AG20443 (cell line): ENCODE measurements at places on chromosomes 4 and X.

- no peak for DNase-seq
These were observed 464.6 kb downstream of the PCDH18 start for GRCh38 chr4:137067735-137068134.

- no peak for DNase-seq
These were observed 165.5 kb downstream of the EFNB1 start for GRCh38 chrX:68994135-68994890.

DNA sequence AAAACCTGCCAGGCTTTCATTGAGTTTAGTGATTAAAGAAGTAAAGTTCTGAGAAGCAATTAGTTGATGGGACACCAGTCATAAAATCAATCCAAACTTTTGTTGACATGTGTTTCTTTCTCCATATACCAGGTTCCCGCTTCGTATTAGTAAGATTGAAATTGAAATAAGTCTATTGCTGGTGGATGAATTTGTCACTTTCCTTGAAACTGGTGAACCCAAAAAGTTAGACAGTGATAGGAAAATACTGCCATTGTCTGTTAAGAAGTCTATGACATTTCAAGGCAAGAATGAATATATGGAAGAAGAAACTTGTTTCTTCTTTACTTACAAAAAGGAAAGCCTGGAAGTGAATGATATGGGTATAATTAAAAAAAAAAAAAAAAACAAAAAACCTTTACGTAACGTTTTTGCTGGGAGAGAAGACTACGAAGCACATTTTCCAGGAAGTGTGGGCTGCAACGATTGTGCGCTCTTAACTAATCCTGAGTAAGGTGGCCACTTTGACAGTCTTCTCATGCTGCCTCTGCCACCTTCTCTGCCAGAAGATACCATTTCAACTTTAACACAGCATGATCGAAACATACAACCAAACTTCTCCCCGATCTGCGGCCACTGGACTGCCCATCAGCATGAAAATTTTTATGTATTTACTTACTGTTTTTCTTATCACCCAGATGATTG is at the start of gene CD40LG:
TSS of gene CD40LG (plus strand) at position 482 of the 684 bp plus-strand sequence. CDS start at position 573, 91 bp downstream.
- DNase-seq = no peak

DNA sequence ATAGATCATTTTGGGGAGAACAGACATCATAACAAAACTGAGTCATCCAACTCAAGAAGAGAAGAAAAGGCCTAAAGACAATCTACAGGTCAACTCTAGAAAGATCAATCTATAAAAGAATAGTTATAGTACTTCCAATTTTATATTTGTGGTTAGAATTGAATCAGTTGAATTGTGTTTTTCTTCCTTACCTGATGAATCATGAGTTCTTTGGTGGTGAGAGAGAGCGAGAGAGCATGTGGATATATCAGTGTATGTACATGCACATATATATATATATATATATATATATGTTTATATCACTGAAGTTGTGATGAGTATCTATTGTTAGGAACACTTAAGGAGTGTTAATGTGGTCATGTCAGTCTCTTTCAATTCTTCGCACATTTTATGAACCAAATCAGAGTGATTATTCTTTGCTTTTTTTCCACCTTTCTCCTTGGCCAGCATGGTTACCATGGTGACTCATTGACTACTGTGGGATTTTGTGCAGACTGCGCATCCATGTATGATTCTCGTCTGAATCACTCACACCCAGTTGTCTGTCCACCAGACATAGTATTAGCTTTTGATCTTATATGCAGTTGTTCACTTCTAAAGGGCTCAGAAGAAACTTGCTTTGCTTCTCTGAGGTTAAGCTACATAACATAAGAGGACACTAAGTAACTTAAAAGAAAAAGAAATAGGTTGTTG is 90.4 kb upstream of the RAB40AL start:
- DNase-seq = peak; percentile 16

DNA sequence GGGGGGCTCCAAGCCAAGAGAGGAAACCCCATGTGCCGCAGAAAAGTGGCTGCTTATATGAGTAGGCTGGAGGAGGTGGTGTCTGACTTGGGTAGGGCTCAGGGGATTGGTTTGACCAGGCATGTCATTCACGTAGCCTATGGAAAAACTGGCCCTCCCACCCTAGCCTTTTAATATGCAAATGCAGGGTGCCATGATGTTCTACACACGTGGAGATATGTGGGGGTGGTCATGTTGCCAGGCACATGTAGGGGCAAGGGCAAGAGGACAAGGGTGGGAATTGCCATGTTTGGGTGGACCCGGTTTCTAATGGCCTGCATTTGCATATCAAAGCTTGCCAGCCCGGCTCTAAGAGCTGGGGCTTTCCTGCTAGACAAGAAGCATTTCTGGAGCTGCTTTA is 86.9 kb upstream of the SHISA3 start:
- DNase-seq = no peak

- no peak for DNase-seq
These were observed 49.2 kb upstream of the MND1 start for GRCh38 chr4:153295131-153295755.

DNA sequence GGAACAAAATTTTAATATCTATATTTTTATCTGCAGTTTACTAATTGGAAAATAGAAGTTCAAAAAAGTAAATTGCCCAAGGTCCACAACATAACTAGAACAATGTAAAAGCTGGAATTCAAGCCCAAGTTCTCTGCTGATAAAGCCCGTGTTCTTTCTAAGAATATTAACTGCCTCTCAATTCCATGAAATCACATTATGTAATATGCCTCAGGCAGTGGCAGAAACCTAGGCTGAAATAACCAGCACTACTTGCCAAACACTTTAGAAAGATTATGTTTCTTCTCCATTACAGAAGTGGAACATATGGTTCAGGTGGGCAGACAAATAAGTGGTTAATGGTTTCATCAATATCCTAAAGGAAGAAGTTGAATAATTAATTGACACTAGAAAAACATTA is 56.7 kb upstream of the ADGRL3 start:
- no peak for DNase-seq

DNA sequence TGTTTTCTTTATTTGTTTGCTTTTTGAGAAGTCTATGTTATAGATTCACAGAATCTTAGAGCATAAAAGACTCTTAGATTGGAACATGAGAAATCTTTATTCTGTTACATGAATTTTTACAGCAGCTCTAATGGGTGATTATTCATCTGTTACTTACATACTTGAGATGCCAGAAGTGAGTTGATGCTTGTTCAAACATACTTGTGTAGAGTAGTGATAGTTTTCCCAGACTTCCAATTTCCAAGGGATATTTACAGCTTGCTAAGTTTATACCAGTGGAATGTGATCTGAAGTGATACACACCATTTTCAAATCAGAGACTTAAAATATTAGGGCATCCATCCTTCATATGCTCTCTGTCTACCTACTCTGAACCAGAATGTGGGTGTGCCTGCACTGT is 252.9 kb upstream of the SMIM31 start:
- no peak for DNase-seq

DNA sequence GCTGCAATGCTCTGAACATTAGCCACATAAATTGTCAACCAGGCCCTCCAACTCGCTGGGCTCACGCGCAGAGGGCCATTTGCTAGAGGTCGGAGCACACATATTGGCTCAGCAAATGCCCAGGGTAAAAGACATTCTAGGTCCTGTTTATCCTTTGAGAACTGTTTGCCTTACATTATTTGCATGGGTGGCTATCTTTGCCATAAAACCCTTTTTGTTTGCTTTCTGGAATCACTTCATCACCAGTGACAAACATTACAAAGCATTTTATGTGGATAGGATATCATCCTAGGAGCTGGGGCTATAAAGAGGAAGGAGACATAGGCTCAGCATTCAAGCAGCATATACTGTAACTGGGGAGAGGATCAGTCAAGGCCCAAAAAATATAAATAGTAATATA is 149.2 kb upstream of the RAI2 start:
- DNase-seq = no peak

- DNase-seq = no peak
These were observed 293.0 kb upstream of the CLNK start for GRCh38 chr4:10977534-10977933.

- DNase-seq = no peak
These were observed 61.6 kb upstream of the CD99 start for GRCh38 chrX:2629316-2630007.

- no peak for DNase-seq
These were observed 949.6 kb upstream of the PRKX start for GRCh38 chrX:4663085-4663484.

DNA sequence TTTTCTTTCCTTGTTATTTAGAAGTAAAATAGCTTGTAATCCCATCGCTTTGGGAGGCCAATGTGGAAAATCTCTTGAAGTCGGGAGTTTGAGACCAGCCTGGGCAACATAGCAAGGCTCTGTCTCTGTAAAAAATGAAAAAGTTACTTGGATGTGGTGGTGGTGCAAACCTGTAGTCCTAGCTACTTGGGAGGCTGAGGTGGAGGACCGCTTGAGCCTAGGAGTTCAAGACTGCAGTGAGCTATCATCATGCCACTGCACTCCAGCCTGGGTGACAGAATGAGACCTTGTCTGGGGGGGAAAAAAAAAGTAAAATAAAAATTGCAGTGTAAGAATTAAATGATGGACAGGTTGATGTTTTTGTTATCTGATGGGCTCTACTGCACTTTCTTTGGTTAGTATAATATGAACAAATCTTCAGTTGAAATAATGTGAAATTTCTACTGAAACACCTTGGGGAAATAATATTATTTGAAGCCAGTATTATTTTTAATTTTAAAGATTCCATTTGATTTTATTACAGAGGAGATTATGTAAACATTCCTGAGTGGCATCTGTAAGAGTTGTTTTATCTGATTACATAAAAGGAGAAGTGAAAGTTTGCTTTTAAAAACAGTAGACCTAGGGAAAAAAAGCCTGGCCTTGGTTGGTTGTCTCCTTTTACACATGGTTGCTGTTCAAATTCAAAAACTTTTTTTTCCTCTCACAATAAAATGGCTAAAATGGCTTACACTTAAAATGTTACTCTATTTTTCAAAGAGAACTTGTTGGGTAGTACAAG is 10.5 kb upstream of the NDUFC1 start:
- DNase-seq = no peak

DNA sequence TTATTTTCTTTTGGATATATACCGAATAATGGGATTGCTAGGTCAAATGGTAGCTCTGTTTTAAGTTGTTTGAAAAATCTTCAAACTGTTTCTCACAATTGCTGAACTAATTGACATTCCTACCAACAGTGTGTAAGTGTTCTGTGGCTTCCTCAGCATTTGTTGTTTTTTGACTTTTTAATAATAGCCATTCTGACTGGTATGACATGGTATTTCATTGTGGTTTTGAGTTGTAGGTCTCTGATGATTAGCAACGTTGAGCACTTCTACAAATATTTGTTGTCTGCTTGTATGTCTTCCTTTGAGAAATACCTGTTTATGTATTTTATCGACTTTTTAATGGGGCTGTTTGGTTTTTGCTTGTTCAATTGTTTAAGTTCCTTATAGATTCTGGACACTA is 680.1 kb upstream of the GRIA3 start:
- DNase-seq = no peak

DNA sequence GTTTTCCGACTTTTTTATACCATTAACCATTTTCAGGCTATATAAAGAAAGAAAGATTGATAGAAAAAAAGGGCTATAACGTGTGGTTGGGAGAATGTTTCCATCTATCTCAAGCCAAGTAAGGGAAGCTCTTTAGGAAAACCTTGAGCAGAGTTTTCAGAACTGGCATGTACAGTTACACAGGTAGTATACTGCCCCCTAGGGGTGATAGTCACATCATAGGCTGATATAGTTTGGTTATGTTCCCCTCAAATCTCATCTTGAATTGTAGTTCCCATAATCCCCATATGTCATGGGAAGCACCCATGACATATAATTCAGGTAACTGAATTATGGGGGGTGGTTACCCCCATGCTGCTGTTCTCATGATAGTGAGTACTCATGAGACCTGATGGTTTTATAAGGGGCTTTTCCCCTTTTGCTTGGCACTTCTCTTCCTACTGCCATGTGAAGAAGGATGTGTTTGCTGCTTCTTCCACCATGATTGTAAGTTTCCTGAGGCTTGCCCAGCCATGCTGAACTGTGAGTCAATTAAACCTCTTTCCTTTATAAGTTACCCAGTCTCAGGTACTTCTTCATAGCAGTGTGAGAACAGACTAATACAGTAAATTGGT is 186.8 kb downstream of the TMA16 start:
- DNase-seq = peak; percentile 9

DNA sequence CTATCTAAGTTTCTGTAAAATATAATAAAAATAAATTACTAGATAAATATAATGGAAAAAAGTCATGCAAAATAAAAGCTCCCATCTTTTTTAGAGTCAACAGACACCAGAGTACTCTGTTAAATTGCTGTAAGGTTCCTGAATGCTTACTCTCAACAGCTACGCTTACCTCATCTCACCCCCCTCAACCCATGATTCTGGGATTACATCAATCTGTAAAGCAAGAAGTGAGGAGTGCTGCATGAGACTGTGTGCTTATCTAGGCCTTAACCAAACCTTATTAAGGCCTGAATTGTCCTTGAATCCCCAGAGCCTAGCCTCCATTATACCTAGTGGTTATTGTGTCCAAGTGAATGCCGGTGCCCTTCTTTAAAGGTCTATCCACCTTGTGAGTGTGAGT is 735.8 kb downstream of the RPA4 start:
- DNase-seq = no peak

GRCh38 chr4:42708625-42709024 is 51.7 kb upstream of the ATP8A1 start:
- no peak for DNase-seq

GRCh38 chr4:125522992-125523391 is 208.2 kb downstream of the FAT4 start:
- no peak for DNase-seq

DNA sequence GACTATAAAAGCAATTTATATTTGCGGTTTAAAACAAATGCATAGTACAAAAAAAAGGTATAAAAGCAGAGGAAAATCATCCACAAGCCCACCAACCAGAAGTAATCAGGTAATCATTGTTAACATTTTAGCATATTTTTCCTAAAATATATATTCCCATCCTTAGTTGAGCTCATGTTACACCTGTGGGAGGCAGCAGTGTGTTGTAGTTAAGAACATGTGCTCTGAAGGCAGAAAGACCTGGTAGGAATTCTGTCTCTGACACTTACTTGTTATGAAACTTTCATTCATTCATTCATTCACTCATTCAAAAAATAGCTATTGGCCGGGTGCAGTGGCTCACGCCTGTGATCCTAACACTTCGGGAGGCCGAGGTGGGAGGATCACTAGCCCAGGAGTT is 15.4 kb upstream of the CDKL5 start:
- no peak for DNase-seq

DNA sequence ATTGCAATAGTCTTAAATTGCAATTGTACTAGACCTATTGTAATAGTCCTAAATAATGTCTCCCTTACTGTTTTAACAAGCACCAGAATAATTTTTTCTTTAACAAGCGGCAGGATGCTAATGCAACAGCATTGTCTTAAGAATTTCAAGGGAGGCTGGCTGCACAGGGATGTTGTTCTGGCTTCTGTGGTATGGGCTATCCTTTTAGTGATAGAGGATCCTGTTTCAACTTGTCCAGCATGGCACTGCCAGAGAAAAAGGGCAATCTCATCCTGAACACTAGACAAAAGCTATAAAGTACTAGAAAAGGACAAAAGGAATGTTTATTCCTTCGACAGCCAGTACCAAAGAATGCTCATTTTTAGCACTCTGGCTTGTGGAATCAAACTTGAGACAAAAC is 405.5 kb upstream of the ACTRT1 start:
- DNase-seq = no peak
